ENCODE measurements at places on chromosomes 6 and 20. TPM values are rescaled to one million over a fixed set of nuclear protein-coding genes. Genes with fewer than 3 reads are reported as not detected.

DNA sequence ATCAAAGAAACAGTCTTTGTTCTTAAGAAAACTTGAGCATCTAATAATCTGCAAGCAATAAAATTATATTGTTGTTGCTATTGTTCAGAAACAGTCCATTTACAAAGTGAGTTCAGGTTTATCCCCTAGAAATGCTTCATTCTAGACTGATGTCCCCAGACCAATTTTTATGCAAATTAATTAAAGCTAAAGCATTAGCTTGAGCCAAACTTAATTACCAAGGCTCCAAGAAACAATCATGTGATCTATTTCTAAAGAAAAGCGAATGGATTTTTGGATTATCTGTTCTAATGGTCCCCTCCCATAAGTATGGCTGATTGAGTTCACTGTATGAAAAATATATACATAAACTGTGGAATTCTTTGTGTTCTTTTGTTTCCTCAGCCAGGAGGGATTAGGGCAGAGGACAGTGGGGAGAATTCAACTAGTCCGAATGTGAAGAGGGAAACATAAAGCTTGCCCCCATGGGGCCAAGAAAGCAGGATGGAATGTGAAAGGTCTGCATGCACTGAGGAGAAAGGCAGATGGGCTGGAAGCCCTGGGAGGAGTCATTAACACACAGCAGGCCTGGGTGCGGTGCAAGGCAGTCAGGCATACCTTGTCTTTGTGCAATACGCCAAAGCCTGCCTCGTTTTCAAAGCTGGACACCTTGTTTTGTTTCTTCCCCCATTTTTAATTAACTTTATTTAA, 597.1 kb downstream of the KIF16B start:
- DNase-seq: no peak

GRCh38 chr20:20483328-20483727, 115.4 kb downstream of the INSM1 start:
- no peak for DNase-seq

GRCh38 chr20:19943061-19943521, 74.1 kb upstream of the NAA20 start:
- no peak for DNase-seq

DNA sequence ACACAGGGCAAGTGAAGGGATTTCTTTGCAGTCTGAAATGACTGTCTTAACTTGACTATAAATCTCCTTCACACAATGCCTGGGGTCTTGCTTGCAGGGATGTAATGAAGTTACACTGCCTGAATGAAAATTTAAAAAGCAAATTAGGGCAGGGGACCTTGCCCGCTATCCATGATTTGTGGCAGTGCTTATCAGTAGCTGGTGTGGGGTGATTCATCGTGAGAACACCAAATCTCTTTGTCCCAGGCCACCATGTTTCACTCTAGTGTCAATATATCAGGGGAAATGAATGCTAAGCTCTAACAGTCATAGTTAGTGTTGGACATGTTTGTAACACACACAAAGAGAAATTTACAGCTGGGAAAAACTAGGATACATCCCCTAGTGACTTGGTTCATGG, 713.7 kb upstream of the EPHA7 start:
- DNase-seq: no peak

DNA sequence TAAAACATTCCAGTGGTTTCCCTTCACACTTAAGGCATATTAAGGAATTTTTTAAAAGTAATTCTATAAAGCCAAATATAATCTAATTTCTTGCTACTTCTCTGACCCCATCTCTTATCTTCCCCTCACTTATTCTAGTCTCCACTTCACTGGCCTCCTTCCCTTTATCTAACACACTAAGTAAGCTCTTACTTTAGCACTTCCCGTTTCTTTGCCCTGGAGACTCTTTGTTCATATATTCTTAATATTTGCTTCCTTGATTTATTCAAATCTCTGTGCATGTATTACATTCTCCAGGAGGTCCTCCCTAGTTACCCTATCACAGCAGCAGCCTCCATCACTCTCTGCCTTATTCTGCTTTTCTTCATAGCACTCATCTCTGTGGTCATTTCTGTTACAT, 20.3 kb downstream of the GTPBP2 start:
- no peak for DNase-seq

The C2 gene
- total RNA-seq: 4.9 TPM

The C20orf141 gene
- not detected for total RNA-seq

The SCUBE3 gene
- total RNA-seq: 0.07 TPM

Data from gastrocnemius medialis (tissue), 4 donors.